ENCODE measurements at places on chromosomes 5 and 9. TPM values are rescaled to one million over a fixed set of nuclear protein-coding genes. Genes with fewer than 3 reads are reported as not detected.

DNA sequence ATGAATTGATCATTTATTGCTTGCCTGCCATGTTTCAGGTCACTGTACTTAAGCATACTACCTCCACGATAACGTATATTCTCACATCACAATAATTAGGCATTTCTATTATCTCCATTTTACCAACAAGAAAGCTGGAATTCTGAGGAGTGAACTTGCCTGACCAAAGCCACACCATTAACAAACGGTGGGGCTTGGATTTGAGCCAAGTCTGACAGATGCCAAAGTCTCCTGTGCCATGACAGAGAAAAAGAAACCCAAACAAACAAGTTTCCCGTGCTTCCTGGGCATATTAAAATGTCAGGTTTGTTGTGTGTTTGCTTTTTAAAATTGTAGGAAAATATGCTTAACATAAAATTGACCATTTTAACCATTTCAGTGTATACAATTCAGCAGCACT, 40.8 kb upstream of the KCNV2 start:
- DNase-seq, result no peak

- no peak for DNase-seq
Measured at GRCh38 chr9:69970001-69970533, 73.6 kb upstream of the MAMDC2 start.

- DNase-seq, result peak; percentile 48
Measured at GRCh38 chr5:103587185-103587748, 24.7 kb upstream of the NUDT12 start.

SLC6A7 gene
- not detected for total RNA-seq

DNA sequence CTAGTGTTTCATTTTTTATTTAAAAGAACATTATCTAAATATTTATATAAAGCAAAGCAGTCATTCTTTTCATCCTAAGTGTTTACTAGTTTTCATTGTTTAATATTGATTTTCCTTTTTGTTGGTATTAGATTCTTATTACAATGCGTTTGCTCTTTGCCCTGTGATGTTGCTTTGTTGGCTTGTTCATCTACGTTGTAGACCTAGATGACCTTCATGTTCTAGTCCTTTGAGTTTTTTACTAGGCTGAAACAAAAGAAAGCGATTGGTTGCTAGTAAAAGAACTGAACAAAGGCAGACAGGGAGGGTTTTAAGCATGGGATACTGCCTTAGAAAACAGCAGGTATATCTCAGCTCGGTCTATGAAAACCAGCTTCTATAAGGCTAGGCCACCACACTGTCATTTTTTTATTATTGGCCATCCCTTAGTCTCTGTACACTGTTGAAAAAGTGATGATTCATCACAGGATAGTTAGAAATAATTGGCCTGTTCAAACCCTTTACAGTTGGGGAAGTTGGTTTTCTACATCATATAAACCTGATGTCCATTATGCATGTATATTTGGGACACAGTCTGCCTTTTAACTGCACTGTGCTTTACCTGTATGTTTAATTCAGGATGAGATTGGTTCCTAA, 119.0 kb downstream of the ZCCHC7 start:
- DNase-seq, result no peak

DNA sequence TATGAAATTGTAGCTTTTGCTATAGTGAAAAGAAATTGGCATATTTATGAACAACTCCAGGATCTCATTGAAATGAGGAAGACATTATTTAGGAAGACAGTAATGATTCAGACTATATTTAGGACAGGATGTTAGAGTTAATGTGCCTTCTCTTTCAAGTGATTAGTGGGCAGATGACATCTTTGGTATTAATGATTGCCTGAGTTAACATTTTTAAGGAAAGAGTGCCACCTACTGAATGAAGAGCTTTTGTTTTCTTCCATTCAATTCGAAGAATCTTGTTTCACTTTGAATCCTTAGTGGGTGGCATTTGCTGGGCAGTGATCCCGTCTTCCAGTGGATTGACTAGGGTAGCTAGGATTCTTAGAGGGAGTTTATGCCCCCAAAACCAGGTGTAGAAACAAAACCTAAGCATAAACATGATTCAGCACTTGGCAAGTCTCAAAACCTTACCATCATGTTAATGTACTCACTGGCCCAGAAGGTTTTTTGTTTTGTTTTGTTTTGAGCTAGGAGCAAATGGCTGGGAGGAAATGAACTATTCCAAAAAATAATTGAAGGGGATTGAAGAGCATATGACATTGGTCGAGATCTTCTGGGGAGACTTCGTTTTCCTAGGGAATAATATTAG, 23.2 kb downstream of the MAP3K1 start:
- DNase-seq, result peak; percentile 89

DNA sequence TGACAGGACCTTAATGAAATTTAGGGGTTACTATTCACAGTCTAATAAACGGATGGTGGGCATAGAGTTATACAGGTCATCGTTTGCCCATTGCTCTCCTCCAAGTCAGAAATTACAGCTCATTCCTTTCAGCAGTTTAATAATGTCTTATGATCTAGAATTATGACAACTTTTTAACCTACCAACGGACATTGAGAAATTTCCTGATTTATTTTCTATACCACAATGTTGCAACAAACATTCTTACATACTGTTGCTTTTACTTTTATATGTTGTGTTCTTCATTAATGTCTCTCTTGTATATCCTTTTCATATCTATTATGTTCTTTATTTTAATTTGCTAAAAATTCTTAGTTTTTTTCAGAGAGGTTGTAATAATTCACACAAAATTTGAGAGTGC, 152.8 kb upstream of the PRLR start:
- DNase-seq, result no peak

- peak; percentile 11 for DNase-seq
Measured at GRCh38 chr9:105188746-105189145, 55.7 kb upstream of the SLC44A1 start.
